Choroid plexus epithelial cell (primary cell): ENCODE measurements at places on chromosomes 6 and 20.

- peak; percentile 79 for DNase-seq
These were observed 6.9 kb upstream of the ZBTB12 start for GRCh38 chr6:31908791-31909190.

- no peak for DNase-seq
These were observed 11.1 kb upstream of the LCA5 start for GRCh38 chr6:79548304-79548703.

- no peak for DNase-seq
These were observed 2.8 kb downstream of the HECA start for GRCh38 chr6:139137706-139138105.

- DNase-seq: peak; percentile 87
These were observed 86.9 kb downstream of the TBC1D32 start for GRCh38 chr6:121247386-121247785.

DNA sequence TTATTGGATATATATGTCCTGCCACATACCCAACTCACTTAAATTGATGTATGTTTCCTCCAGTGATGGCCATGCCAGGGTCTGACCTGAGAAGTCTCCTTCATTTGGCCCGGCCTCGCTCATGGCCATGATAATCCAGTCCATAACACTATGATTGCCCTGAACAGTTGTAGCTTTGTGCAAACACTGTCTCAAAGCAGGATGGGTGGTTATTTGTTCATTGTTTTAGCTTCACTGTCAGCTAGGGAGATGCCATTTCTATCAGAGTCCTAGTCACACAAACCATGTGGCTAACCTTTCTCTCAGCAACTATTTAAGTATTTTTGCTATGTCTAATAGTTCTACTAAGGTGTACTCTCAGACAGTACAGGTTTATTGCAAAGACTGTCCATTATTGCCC is 47.6 kb upstream of the ZNF337 start:
- no peak for DNase-seq

GRCh38 chr6:15369838-15370237 is 124.0 kb downstream of the JARID2 start:
- no peak for DNase-seq

GRCh38 chr20:32535316-32535952 is 49.7 kb downstream of the NOL4L start:
- DNase-seq: no peak

DNA sequence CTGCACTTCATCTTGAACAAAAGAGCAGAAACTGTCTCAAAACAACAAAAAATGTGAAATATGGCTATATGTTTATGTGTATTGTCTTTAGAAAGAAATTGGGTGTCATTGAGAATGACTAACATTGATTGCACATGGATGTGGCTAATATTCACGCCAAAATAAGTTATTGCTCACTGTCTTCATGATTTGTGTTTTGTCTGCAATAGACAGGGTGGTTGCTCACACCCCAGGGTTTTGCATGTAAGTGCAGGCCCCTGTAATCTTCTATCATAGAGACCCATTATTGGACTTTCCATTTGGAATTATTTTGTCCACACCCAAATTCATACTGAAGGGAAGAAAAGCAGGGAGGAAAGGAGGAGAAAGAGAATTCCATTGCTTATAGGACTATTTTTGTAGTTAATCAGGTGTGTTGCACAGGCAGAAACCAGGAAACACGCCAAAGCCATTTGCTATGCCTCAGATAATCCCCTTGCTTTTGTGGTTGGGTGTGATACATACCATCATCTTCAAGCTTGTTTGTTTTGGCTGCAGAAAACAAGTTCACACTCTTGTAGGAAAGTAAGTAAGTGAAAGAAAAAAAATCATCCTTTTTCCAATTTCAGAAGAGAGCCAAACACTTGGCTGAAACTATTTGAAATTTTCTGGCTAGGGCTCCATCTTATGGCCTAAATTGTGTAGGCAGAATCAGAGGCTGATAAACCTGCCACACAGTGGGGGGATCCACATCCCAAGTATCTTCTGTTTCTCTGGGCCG is 214.1 kb downstream of the COL12A1 start:
- peak; percentile 77 for DNase-seq
